ENCODE measurements at places on chromosomes 13 and 19. TPM values are rescaled to one million over a fixed set of nuclear protein-coding genes. Genes with fewer than 3 reads are reported as not detected.

- DNase-seq = no peak
Observed at GRCh38 chr19:35363711-35364425, 5.6 kb downstream of the FFAR3 start.

GRCh38 chr13:100459747-100460146 is 128.8 kb downstream of the GGACT start:
- no peak for DNase-seq

Gene ATP8B3
- total RNA-seq = 6.0 TPM

Gene ZNF20
- total RNA-seq = 3.8 TPM

GRCh38 chr19:17499648-17500446 is 11.6 kb upstream of the PGLS start:
- DNase-seq = no peak

- no peak for DNase-seq
Observed at GRCh38 chr19:55362990-55363716, at the start of gene GARIN5B. Gene GARIN5B, minus strand, starts transcription at chr19:55363260. Its CDS starts 194 bp downstream, at chr19:55363066.

DNA sequence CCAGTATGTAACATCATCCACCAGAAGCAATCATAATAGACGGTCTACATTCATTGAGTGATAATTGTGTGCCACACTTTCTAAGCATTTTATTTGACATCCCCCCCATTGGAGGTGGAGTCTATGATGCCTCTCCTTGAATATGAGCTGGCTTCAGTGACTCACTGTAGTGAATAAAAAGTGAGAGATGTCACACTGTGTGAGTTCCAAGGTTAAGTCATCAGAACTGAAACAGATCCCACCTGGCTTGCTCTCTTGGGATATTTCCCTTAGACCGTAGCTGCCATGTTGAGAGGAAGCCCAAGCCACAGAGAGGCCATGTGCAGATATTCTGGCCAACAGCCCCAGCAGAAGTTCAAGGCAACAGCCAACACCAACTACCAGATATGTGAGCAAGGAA is 12.6 kb downstream of the RTBDN start:
- no peak for DNase-seq
